ENCODE measurements at places on chromosomes 12 and 14. TPM values are rescaled to one million over a fixed set of nuclear protein-coding genes. Genes with fewer than 3 reads are reported as not detected.

The SIX6 gene
- total RNA-seq = not detected

The ASCL1 gene
- total RNA-seq = not detected

GRCh38 chr12:39873065-39873464 is 232.8 kb downstream of the SLC2A13 start:
- DNase-seq = no peak

The YEATS4 gene
- 10.3 TPM for total RNA-seq

GRCh38 chr14:68506021-68506644 is 286.7 kb downstream of the ZFP36L1 start:
- DNase-seq = no peak

DNA sequence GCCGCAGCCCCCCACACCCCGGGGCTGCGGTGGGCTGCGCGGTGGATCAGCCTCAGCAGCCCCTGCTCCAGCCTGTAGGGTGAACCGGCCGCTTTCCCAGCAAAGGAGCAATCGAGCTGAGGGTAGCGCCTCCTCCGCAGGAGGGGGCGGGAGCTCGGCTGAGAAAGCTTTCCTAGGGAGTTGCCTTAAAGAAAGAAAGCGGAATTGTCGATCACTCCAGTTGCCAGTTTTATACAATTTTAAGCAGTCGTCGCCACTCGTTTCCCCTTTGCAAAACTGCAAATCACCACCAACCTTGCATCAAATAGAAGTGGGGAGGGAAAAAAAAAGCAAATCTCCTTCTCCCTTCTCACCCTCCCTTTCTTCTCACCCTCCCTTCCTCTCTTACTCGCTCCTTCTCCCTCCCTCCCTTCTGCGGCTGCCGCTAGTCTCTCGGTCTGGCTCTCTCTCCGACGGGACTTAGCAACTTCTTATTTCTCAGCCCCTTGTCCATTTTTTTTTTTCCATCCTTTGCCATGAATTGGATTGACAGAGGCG is at the start of gene PDE3A:
Gene PDE3A, plus strand, starts transcription at position 424 of the 537 bp plus-strand sequence. CDS start 748 bp downstream, outside the sequence.
- DNase-seq = peak; percentile 83

DNA sequence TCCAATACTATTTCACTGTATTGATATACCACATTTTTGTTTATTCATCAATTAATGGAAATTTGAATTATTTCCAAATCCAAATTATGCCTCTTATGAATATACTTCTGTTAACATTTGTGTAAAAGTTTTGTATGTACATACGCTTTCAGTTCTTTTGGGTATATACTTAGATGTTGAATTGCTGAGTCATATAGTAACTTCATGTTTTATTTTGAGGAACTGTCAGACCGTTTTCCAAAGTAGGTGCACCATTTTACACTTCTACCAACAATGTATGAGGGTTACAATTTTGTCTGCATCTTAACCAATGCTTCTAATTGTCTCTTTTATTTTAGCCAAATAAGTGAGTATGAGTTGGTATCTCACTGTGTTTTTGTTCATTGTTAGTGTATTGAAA is 10.2 kb upstream of the CCER1 start:
- no peak for DNase-seq

- DNase-seq = no peak
Observed at GRCh38 chr14:28467611-28468010, 299.0 kb upstream of the FOXG1 start.

Data from Right ventricle myocardium superior (tissue), 1 donor.